Occipital lobe (tissue), 3 donors: ENCODE measurements at places on chromosomes 2 and 18. TPM values are rescaled to one million over a fixed set of nuclear protein-coding genes. Genes with fewer than 3 reads are reported as not detected.

HOXD10 gene
- total RNA-seq = not detected

ASB18 gene
- 0.78 TPM for total RNA-seq

DNA sequence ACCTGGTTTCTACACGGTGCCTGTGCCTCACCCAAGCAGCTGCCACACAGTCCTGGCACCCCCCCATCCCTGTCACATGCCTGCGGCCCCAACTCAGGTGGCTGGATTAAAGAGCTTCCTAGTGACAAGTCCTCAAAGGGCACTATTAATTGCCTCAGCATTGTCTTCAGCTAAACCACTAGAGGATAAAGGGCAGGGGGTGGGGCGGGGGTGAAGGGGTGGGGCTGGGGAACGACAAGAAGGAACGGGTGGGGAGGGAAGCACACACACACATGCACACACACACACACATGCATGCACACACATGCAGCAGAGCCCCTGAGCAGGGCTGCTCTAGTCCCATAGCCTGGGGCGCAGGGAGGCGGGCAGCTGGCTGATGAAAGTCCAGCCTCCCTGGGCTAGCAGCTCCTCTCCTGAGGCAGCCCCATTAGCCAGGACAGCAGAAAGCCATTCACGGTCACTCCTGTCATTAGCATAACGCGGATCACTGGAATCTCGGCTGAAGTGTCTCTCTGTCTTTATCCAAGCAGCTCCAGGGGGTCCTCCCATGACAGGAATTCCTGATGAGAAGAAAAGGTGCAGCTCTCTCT is 7.4 kb upstream of the TEX261 start:
- DNase-seq = no peak

- no peak for DNase-seq
Measured at GRCh38 chr2:144942516-144943256, 422.8 kb upstream of the ZEB2 start.

- no peak for DNase-seq
Measured at GRCh38 chr18:9211955-9212354, 75.4 kb downstream of the ANKRD12 start.

DNA sequence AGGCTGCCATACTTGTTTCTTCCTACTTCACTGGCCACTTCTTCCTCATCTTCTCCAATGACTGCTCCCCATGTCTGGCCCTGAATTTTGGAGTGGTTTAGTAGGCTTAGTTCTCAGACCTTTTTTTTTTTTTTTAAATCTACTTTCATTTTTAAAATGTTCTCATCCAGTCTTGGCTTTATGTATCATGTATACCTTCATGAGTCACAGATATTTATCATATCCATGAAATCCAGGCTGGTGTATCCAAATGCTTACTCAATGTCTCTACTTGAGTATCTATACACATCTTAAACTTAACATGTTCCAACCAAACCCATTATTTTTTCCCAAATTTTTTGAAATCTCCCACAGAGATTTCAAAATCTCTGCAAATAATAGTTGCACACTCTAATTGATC is 26.3 kb upstream of the CFAP36 start:
- no peak for DNase-seq
